Occipital lobe (tissue), 3 donors: ENCODE measurements at places on chromosomes 2 and 18. TPM values are rescaled to one million over a fixed set of nuclear protein-coding genes. Genes with fewer than 3 reads are reported as not detected.

GRCh38 chr2:72148003-72148836 is 558 bp upstream of the CYP26B1 start:
- DNase-seq, result no peak

DNA sequence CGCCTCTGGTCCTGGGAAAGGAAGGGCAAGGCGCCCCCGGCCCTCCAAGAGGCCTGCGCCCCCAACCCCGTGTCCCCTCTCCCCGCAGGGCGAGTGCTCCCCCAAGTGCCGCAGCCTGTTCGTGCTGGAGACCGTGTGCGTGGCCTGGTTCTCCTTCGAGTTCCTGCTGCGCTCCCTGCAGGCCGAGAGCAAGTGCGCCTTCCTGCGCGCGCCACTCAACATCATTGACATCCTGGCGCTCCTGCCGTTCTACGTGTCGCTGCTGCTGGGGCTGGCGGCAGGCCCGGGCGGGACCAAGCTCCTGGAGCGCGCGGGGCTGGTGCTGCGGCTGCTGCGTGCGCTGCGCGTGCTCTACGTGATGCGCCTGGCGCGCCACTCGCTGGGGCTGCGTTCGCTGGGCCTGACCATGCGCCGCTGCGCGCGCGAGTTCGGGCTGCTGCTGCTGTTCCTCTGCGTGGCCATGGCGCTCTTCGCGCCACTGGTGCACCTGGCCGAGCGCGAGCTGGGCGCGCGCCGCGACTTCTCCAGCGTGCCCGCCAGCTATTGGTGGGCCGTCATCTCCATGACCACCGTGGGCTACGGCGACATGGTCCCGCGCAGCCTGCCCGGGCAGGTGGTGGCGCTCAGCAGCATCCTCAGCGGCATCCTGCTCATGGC is 52.4 kb downstream of the SLC66A2 start:
- DNase-seq, result no peak

GRCh38 chr2:31694444-31694843 is 113.7 kb upstream of the SRD5A2 start:
- no peak for DNase-seq

- no peak for DNase-seq
Measured at GRCh38 chr2:161594445-161594844, 29.8 kb upstream of the SLC4A10 start.

GRCh38 chr18:28582724-28583123 is 405.8 kb upstream of the CDH2 start:
- DNase-seq, result no peak

- DNase-seq, result no peak
Measured at GRCh38 chr2:120388222-120389035, 42.5 kb downstream of the INHBB start.

DNA sequence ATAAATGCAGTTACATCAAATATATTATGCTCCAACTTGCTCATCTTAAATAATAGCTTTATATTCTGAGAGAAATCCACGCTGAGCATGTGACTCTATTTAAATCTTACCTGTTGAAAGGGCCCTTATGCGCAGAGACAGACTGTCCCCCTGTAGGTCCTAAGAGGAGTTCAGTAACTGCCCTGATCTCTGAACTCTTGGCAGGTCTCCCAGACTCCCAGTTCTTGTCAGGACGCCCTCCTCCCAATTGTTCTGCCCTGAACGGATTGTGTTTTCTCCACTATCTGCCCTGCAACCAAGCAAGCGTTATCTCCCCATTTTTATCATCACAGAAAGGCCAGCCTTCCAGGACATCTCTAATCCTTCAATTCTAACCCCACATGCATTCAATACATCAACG is 954.6 kb downstream of the TSN start:
- DNase-seq, result no peak

DNA sequence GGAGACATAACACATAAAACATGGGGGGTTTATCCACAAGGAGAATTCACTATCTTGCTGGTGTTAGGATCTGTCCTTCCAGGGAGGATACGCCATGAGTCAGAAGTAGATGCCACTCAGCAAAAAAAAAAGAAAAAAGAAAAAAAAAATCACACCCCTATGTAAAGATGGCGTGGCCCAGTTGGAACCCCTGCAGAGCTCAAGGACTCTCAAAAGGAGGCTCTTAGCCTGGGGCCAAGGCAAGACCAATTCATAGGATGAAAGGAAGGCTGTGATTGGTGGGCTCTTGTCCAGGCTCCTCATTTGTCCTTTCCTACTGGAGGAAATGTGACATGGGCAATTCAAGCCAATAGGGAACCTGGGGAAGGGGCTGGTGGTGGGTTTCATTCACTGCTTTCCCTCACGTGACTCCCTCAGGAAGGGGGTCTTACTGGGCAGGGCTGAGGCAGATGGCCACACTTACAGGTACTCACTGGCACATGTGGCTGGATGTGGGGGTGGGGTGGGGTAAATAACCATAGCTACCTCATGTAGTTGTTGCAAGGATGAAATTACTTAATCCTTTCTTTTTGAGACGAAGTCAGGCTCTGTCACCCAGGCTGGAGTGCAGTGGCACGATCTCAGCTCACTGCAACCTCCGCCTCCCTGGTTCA is 38.7 kb upstream of the HAAO start:
- DNase-seq, result no peak

GRCh38 chr2:25290811-25291495 is 50.8 kb downstream of the DNMT3A start:
- DNase-seq, result no peak

DNA sequence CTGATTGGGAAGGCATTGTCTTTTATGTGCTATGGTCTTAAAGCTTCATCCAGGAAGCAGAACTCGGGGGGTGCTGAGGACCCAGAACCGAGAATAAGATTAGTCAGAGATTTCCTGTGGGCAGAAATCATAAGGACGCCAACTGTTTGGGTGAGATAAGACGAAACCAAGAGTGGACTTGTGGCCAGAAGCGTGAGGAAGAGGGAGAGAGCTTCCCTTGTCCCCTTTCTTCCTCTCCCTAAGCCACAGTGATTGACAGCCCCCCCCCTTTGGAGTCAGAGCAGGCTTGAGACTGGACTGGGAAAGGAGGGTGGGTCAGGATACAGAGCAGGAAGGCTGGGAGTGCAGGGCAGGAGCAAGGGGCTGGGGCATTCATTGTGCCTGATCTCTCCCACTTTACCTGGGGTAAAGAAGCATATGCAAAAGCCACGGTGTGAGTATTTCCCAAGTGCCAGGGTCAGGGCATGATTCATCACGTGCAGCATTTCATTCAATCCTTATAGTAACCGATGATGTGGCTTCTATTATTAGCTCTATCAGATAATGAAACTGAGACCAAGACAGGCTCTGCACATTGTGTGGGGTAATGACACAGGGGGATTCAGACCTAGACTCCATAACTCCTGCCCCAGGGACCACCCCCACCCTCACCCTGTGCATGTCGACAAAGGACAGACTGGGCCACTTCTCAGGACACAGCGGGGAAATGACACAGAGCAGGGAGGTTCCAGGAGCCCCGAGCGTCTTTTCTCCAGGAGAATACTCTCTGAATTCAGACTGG is 3.0 kb upstream of the IL1RN start:
- no peak for DNase-seq

SIX3 gene
- total RNA-seq, result not detected

CYTIP gene
- 5.1 TPM for total RNA-seq

EVA1A gene
- 1.1 TPM for total RNA-seq

PFN4 gene
- total RNA-seq, result 0.47 TPM

EIF2B4 gene
- total RNA-seq, result 19.2 TPM

BOLL gene
- total RNA-seq, result not detected

NDUFB3 gene
- total RNA-seq, result 39.8 TPM

LRRC30 gene
- not detected for total RNA-seq
